ENCODE measurements at places on chromosomes 5 and 9.
A peak's percentile ranks its signal among the peaks of the same experiment; 100 is the strongest.

- no peak for DNase-seq
These were observed 22.0 kb downstream of the CCNH start for GRCh38 chr5:87390576-87391199.

GRCh38 chr9:15344191-15344590 lies 37.2 kb upstream of the TTC39B start:
- DNase-seq, result no peak

DNA sequence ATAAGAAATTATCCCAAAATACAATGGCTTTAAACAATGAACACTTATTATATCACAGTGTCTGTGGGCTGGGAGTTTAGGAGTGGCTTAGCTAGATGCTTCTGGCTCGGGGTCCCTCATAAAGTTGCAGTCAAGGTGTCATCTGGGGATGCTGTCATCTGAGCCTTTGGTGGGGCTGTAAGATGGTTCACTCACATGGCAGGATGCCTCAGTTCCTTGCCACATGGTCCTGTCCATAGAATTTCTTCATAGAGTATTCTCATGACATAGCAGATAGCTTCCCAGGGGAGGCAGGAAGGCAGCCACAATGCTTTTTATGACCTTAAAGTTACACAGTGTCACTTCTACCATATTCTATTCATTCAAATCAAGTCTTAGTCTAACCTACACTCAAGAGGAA lies 51.2 kb upstream of the HMHB1 start:
- no peak for DNase-seq

DNA sequence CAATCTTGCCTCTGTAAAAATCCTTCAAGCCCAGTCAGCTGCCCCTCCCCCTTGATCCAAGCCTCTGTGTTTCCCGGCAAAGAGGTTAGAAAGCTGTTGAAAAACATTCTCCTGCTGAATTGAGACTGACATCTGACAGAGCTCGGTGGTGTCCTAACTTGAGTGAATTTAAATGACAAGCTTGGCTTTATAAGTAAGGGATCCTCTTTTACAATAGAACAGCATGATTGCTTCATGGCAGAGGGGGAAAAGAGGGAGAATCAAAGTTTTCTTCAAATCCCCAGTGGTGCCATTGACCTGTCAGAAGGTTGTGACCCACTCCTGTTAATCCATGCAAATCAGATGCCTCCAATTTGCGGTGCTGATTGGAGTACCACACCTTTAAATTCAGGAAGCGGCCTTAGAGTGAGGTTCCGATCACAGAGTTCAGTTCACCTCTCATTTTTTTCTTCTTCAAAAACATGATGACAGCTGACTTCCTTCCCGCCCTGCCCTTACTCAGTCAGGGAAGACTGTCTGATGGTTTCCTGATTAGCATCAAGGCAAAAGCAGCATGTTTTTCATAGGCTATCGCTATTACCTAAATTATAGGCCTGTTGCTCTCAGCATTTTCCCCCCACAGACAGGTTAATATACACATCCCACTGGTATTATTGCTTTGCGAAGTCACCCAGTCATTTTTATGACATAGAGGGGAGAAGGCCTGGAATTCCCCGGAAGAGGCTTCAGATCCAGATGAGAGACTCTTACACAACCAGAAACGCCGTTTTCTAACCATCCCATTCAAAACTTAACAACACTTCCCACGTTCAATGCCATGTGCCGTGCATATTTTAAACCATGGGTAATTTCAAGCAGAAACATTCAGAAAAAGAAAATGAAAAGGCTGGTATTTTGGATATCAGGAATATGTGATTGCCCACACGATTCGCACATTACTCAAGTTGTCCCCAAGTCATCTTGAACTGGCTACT lies 141.4 kb downstream of the EBF1 start:
- no peak for DNase-seq

- no peak for DNase-seq
These were observed 42.8 kb downstream of the CAMSAP1 start for GRCh38 chr9:135864447-135865049.

- DNase-seq, result no peak
These were observed 21.9 kb downstream of the OR2Y1 start for GRCh38 chr5:180717989-180718388.

- no peak for DNase-seq
These were observed 1.8 kb upstream of the MAML1 start for GRCh38 chr5:179730852-179731251.

DNA sequence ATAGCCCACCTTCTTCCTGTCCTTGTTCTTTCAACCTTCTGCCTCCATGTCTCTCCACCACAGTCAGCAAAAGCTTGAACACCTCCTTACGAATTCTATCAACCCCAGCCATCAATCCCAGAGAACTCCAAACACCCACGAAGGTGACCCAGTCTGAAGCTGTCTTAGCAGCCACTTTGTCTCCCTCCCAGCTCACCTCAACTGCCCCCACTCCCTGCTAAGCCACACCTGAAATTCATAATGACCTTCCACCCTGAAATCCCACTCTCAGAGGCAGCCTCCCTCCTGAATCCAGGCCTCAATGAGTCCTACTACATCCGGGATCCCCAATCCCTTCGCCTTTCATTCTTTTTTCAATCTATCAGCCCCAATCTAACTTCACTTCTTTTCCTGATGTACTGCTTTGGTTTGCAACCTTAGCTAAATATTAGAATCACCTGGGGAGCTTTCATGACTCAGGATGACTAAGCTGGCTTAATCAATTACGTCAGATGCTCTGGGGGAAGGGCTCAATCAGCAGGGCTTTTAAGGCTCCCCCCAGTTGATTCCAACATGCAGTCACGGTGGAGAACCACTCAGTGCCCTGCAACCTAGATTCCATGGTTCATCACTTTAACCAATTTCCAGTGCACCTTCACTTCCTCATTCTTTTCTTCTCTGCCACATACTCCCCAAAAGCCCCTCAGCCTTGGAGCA lies 32.2 kb downstream of the BHMT start:
- peak; percentile 37 for DNase-seq

GRCh38 chr5:92956886-92957285 lies 624.1 kb downstream of the NR2F1-AS1 start:
- DNase-seq, result no peak

DNA sequence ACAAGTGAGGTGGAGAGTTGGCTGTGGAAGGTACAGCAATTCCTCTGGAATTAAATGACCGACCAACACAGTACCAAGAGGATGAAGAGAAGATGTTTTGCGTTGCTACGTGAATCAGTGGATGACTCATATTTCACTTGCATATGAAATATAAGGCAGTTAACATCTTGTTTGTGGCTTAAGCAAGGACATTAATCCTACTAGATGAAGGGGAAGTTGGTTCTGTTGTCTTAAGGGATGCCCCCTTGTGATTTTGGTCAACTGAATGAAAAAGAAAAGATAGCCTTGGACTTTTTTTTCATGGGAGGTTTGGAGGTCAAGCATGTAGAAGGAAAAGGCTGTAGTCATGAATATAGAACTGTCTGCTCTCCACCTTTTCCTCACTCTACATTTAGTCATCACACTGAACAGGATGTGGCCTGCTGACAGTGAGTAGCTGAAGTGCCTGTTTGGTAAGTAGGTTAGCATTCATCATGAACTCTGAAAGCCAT lies 33.9 kb downstream of the VLDLR start:
- DNase-seq, result peak; percentile 84

DNA sequence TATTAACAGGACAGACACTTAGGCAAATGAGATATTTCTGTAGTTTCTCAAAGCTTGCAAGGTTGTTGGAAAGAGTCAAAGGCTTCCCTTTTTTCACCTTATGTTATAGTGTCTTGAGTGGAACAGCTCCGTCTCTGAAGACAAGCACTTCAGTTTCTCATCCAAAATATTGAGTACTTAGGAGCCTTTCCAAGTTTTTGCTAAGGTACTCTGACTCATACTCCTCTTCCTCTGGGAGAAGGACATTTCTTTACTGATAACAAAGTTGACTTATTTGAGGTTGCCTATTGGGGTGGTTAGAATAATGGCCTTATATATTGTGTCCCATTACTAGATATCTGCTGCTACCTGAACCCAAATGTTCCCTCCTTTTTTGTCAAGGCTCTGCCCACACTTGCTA lies 869.6 kb downstream of the MAT2B start:
- no peak for DNase-seq

DNA sequence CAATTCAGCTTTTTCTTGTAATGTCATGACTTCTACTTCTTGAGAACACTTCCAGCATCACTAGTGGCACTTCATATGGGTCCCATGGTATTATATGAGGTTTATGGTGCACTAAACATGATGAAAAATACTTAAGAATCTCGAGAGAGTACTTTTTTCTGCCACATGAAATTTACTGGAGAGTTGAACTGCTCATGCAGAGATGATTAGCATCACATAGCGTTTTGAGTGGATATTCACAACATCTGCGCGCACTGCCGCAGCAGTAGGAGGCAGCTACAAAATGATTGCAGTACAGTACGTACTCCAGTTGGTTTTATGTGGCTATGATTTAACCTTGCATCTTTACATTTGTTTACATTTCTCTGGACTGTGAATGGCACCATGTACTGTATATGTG lies 14.7 kb downstream of the RAD1 start:
- DNase-seq, result no peak

- DNase-seq, result no peak
These were observed 109.3 kb upstream of the APC start for GRCh38 chr5:112628214-112628980.

- no peak for DNase-seq
These were observed 15.6 kb downstream of the C5orf58 start for GRCh38 chr5:170248172-170248930.

- no peak for DNase-seq
These were observed 307.6 kb downstream of the CWC27 start for GRCh38 chr5:65076251-65076869.

DNA sequence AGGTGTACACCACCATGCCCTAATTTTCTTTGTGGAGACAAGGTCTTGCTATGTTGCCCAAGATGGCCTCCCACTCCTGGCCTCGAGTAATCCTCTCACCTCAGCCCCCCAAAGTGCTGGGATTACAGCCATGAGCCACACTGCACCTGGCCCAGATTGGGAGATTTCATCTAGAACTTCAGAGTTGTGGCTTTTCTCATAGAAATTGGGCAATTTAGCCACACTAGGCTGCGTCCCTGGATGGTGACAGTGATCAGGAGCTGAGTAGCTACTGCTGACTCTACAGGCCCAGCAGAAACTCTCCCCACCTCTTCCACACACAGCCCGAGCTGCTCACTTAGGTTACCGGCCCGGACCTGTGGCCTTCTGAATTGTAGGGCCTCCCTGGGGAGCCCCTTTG lies 7.7 kb downstream of the PFN3 start:
- no peak for DNase-seq

DNA sequence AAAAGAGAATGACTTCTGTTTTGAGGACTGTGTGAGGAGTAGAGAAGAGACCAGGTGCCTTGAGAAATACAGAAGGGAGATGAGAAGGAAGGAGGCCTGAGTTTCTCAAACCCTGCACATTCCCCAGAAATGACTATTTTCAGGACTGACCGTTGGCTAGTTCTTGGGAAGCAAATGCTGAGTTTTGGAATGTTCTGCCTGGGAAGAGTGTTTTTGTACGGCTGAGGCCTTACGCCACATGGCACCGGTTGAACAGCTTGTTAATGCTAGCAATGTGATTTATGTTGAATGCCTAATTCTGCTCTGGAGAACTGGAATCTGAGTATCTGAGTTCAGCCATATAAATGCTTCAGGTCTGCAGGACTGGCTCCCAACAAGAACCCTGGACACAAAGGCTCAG lies 152.7 kb upstream of the ADAMTS16 start:
- no peak for DNase-seq

- DNase-seq, result no peak
These were observed 59.8 kb downstream of the KIAA1958 start for GRCh38 chr9:112546149-112547012.

DNA sequence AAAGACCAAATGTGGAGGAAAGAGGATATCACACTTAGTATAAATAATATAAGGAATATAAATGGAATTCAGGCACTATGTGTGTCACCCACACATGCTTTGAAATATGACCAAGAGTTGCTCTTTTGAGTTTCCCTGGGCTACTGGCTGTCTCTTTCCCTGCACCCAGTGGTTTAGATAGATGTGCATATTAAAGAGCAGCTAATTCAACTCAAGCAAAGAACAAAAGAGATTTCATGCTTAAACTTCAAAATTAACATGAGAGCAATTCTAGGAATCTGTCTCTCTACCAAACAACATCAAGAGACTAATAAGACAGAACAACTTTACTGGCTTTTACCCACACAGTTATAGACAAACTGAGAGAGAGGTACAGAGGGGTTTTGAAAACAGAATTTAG lies 38.0 kb upstream of the ITGA1 start:
- no peak for DNase-seq

- DNase-seq, result no peak
These were observed 4.9 kb downstream of the AKNA start for GRCh38 chr9:114382699-114383520.
